Smooth muscle cell of bladder (primary cell): ENCODE measurements at places on chromosomes 1 and 21. TPM values are rescaled to one million over a fixed set of nuclear protein-coding genes. Genes with fewer than 3 reads are reported as not detected.

AMY1C gene
- not detected in 2 replicates for total RNA-seq

SFPQ gene
- total RNA-seq = 186 and 200 TPM in 2 replicates

RHD gene
- not detected in 2 replicates for total RNA-seq

HSPB7 gene
- 3.8 and 14.5 TPM in 2 replicates for total RNA-seq

SLC1A7 gene
- 1.00 and 5.8 TPM in 2 replicates for total RNA-seq

VPS72 gene
- total RNA-seq = 37.0 and 40.6 TPM in 2 replicates

OR2T11 gene
- total RNA-seq = not detected in 2 replicates
